ENCODE measurements at places on chromosomes 5 and 9.

DNA sequence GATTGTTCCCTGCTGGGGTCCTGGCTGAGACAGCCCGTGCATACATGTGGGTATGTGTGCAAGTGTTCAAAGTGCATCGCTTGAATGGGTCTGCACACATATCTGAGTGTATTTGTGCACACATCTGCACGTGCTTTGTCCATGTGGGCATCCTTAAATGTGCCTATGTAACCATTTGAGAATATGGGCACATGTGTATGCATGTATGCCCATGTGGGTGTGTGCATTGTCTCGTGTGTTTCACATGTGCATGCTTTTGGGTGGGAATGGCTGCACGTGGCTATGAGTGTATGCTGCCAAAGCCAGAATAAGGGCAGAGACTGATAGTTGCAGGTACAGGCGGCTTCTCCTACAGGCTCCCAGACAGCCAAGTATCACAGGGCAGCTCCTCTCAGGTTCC lies 107.3 kb downstream of the LHX2 start:
- no peak for DNase-seq

- DNase-seq: no peak
Measured at GRCh38 chr5:37806016-37806415, 33.8 kb downstream of the GDNF start.

DNA sequence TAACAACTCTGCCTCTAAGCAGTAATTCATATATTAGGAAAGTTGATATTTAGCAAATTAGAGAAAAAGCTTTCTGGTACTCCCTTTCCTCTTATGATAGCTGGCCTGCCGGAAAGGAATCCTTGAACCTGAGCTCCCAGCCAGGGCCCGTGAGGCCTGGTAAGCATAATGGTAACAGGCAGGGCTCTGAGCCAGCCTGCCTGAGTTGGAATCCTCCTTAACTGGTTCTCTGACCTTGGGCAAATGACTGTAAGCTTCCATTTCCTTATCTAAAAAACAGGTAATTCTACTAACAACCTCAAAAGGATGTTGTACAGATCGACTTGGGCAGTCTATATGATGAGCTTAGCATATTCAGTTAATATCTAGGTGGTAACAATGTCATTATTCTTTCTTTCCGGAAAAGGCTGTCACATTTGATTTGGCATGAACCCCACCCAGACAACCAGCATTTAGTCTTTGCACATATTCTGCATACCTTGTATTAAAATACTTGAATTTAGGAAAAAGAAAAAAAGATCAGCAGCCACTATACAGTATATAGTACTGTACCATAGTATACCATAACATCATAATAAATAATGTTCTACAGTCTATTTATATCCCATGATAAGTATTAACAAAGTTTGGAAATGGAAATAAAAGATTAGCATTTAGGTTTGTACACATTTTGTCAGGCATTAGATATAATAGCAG lies 55.7 kb upstream of the MAP3K1 start:
- no peak for DNase-seq

GRCh38 chr5:168219515-168220410 lies 71.7 kb upstream of the WWC1 start:
- DNase-seq: peak; percentile 54

- DNase-seq: no peak
Measured at GRCh38 chr9:72271613-72272478, 93.2 kb downstream of the ZFAND5 start.

GRCh38 chr9:30506749-30507148 lies 1877.7 kb upstream of the ACO1 start:
- no peak for DNase-seq

- no peak for DNase-seq
Measured at GRCh38 chr5:154756009-154756867, 1.1 kb downstream of the LARP1 start.

DNA sequence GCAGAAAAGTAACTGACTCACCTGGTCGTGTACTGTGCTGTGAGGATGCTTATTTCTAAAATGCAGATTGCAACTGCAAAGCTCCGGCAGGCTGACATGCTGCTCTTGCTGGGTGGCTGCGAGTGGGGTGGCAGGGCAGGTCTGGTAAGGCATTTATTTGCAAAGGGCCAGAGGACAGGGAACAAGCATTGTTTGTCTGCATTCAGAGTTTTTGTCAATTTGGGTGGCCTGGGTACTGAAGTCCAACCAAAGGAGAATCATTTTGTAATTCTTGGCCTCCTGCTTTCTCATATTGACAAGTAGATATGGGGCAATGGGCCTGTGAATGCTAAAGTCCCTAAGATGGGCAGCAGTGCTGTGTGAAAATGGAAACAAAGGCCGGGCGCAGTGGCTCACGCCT lies at the start of gene C9:
Gene C9 (minus strand): TSS at position 129 of the 400 bp plus-strand sequence. CDS start 31 bp downstream, at position 98.
- DNase-seq: no peak

DNA sequence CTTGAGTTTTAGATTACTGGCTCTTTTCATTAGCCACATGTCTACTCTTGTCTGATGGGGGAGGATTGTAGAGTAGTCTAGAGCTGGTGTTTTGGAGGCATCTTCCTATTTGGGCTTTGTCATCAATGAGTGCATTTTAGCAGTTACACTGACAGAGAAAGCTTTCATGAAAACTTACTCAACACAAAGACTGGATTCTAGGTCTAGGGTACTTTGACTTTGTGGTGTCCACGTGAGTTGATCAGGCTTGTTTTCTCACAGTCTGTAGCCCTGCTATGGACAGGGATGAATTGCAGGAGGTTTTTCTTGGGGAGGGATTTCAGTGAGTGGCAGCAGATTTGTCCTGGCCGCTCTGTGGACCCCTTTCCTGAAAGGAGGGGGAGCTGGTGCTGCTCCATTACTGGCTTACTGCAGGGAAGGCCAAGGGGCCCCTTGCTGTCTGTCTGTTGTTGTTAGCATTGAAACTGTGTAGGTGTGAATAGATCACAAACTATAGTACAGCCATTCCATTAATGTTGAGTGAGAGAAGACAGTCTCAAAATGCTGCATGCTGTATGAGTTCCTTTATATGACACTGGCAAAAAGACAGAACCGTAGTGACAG lies 6.6 kb downstream of the TRIO start:
- no peak for DNase-seq

All from LNCaP clone FGC (cell line).